ENCODE measurements at places on chromosomes 1 and 21.

- DNase-seq, result no peak
These were observed 15.2 kb upstream of the TRIM45 start for GRCh38 chr1:117136749-117137148.

DNA sequence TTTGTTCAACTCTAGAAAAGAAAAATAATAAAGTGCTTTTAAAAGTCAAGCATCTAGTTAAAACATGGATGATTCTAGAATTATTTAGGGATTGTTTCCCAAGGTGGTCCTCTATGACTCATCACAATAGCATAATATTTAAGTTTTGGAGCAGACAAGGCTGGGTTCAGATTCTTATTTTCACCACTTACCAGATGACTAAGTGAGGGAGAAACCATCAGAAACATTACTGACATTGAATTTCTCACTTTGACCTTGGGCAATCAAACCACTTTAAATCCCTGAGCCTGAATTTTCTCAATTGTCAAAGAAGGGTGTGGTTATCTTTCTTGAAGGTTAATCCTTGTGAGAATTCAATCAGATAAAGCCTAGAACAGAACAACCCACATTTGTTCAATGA is 102.5 kb upstream of the PTGFR start:
- DNase-seq, result no peak

DNA sequence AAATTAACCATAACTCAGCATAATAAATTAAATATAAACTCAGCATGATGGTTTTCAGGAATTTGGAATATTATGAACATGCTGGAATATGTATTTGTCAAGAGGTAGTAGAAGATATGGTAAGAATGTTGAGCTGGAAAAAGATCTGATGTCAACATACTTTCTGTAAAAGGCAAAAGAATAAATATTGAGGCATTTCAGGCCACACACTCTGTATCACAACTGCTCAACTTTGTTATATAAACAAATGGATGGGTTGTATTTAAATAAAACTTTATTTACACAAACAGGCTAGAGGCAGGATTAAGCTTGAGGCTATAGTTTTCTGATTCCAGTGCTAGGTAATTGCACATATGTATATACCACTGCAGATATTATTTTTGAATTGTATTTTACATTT is 1409.4 kb downstream of the MRPL39 start:
- DNase-seq, result no peak

DNA sequence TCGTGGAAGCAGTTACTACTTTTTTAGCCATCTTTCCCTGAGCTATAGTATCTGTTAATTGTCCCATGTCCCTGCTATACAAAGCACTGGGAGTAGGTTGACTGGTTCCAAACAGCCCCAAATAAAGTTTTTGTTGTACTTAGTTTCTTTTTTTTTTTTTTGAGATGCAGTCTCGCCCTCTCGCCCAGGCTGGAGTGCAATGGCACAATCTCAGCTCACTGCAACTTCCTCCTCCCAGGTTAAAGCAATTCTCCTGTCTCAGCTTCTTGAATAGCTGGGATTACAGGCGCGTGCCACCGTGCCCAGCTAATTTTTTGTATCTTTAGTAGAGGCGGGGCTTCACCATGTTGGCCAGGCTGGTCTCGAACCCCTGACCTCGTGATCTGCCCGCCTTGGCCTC is 3.3 kb downstream of the NCSTN start:
- DNase-seq, result no peak

GRCh38 chr1:201646411-201647022 is 107.6 kb downstream of the NAV1 start:
- no peak for DNase-seq

DNA sequence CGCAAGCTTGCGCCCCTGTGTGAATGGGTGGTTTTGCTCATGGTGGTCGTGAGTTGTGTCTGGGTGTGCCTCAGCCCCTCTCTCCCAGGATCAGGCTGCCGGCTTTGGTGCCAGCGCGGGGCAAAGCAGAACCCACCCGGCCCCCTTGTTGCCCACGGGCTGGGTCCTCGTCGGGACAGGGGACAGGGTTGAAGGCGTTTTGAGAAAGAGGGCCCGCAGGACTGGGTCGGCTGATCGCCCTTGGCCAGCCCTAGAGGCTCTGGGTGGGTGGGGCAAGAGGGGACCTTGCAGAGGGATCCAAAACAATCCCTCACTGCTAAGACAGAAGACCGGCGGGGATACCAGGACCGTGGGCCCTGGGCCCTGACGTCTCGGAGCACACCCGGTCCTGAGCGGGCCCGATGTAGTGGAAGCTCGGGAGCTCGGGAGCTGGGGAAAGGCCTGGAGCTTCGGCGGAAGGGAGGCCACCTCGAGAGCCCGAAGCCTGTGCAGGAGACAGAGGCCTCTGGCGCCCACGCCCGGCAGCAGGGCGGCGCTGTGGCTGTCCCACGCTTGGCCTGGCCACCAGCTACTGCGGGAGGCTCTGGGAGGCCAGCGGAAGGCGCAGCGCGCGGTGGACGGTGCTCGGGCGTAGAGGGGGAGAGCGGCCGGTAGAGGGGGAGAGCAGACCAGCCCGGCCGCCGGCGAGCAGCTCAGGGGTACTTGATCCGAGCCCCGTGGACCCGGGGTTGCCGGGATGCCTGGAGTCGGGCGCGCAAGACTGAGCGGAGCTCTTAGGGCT is 2.8 kb upstream of the ZNF678 start:
- no peak for DNase-seq

DNA sequence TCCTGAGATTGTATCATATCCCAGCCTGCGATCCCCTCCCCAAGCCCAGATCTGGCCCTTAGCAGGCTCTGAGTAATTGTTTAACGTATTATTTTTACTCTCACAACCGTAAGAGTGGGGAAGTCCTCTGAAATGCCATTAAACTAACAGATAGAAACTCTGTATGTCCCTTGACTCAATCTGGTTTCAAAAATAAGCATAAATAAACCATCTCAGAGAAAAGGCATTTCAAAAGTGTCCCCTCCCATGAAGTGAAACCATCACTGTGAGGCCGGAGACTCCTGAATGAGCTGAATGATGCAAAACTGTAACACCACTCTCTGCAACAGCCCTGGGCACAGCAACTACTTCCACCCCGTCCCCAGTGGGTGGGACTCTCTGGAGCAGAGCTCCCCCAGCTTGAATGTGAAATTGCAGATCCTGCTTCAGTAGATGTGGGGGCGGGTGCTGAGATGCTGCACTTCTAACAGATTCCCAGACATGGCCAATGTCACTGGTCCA is 104.1 kb downstream of the SYF2 start:
- DNase-seq, result no peak

- no peak for DNase-seq
These were observed 21.9 kb downstream of the GPR161 start for GRCh38 chr1:168114845-168115244.

DNA sequence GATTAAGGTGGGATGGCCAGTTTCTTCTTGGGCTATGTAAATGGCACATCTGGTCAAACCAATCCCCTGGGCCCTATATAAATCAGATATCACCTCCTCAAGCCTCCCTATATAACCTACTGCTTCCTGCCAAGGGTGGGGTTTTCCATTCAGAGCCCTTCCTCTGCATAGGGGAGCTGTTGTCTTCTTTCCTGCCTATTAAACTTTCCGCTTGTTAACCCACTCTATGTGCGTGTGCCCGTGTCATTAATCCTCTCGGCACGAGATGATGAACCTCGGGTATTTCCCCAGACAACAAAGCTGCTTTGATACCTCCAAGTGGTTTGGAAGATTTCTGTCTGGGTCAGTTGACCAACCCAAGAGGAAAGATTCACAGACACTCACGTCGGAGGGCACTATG is 19.3 kb upstream of the SERTAD4 start:
- DNase-seq, result no peak

- DNase-seq, result no peak
These were observed 1.6 kb downstream of the COL11A1 start for GRCh38 chr1:103106426-103107341.

GRCh38 chr21:22536509-22536908 is 1538.3 kb downstream of the NCAM2 start:
- DNase-seq, result no peak

GRCh38 chr1:229169399-229169798 is 101.5 kb upstream of the RAB4A start:
- DNase-seq, result no peak

DNA sequence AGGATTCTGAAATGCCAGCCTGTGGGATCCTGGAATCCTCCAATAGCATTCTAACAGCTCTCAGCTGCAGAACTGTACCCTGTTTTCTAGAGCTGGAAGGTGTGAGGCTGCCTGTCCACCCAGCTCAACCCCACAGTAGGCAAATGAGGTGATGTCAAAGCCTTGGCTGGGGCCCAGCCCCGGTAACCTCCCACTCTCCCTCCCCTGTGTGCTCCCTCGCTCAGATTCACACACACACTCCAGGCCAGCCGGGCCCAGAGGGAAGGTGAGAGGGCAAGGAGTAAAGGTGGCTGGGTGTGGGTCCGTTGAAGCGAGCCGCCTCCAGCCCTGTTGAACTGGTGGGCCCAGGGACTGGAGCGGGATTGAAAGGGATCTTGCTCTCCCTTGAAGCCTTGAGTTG is at the start of gene BSND:
BSND (plus strand) TSS at position 257 of the 400 bp plus-strand sequence. CDS start 254 bp downstream, outside the sequence.
- DNase-seq, result no peak

DNA sequence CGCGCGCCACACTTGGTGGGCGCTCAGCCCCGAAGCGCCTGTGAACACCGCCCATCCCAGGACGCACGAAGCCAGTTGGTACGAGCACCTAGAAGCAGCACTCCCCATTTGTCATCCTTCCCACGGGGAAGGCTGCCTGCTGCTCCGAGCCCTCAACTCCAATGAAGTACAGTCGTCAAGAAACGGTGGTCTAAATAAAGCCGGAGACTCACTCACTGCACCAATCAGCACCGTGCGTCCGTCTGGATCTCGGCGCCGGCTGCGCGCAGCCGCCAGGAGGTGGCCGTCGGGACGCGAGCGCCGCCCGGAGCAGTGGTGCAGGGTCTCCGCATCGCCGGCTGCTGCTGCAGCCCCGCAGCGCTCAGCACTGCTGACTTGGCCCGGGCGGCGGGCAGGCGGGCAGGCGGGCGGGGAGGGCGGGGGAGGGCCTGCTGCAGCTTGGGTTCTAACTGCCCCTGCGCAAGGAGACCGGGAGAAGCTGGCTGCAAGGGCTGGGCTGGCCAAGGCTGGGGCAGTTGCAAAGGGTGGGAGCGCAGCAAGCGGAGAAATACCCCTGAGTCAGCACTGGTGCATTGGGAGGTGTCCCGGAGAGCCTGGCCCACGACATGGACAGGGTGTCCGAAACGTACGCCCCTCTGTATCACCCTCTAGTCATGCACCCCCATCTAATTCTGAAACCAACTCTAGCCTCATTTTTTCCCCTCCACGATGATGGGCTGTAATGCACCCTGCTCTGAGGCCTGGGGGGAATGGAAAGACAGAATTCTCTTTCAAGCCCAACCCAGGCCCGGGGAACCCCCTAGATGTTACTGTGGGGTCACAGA is 35.8 kb upstream of the H6PD start:
- DNase-seq, result no peak

- no peak for DNase-seq
These were observed 49.6 kb downstream of the KCNK2 start for GRCh38 chr1:215132156-215132555.

DNA sequence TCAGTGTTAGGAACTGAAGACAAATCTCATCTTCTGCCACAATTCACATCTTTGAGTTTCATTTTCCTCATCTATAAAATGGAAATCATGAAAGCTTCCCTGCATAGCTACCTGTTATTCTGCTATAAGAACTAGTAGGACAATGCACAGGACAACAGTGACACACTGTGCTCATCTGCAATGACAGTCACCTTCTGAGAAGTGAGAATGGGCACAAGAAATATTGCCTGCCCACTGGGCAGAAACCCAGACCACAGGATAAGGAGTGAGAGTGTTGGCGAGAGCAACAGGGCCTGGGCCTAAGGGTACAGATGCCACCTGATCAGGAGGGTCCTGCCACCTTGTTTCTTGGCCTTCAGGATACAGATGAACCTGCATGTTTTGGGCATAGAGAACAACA is 23.3 kb upstream of the ARTN start:
- DNase-seq, result no peak

GRCh38 chr1:67834246-67834877 is 1.1 kb upstream of the GNG12 start:
- no peak for DNase-seq

GRCh38 chr1:234019387-234019786 is 114.9 kb downstream of the SLC35F3 start:
- no peak for DNase-seq

DNA sequence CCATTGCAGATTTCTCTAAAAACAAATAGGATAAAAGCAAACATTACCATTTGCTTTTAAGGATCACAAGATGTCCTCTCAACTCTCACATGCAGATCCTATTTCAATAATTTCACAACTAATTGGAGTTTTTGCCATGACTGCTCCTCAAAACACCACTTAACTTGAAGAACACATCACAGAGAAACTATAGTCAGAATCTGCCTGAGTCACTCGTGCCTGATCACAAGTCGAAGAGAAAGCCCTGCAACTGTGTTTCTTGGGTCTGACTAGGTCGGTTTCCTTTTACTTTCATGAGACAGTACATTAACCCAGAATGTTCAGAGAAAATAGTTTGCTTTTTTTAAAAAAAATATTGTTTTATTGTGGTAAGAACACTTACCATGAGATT is 46.3 kb upstream of the SMYD2 start:
- DNase-seq, result no peak

- peak; percentile 32 for DNase-seq
These were observed 592 bp downstream of the AGRN start for GRCh38 chr1:1020415-1021009.

DNA sequence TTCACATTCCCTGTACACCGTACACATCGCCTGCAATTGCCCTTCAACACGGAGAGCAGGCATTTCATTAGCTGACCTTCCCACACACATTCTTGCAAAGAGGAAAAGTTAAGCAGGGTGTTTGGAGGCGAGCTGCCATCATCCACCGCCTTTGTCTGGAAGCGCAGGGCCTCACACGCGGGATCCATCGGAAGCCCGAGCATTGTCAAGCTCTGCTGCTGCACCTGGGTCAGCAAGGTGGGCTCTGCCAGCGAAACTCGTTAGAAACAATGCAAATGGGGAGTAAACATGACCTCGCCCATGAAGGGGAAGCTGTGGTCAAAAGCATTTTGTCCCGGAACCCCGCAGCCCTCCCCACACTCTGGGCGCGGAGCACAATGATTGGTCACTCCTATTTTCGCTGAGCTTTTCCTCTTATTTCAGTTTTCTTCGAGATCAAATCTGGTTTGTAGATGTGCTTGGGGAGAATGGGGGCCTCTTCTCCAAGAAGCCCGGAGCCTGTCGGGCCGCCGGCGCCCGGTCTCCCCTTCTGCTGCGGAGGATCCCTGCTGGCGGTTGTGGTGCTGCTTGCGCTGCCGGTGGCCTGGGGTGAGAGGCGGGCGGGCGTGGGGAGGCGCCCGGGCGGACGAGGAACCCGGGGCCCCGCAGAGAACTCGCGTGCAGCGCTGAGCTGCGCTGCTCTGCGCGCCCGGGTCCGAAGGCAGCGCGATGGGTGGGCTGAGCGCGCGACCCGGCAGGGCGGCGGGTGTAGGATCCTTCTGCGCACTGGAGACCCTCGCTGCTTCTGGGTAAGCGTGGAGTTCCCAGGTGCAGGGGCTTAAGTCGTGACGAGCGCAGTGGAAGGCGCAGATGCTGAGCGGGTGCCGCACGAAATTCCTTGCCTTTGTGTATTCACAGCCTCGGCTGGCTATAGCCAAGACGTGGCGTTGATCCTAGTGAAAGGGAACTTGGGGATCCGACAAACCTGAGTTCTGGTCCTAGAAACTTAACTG is at the start of gene CR1:
CR1 (plus strand) TSS at position 357 of the 992 bp plus-strand sequence; CDS start at position 468, 111 bp downstream.
- peak; percentile 3 for DNase-seq

GRCh38 chr1:82453511-82454185 is 652.9 kb downstream of the ADGRL2 start:
- DNase-seq, result no peak
